ENCODE measurements at places on chromosomes 12 and 14.

GRCh38 chr12:104555648-104556047 is 98.9 kb downstream of the CHST11 start:
- no peak for DNase-seq

- no peak for DNase-seq
Measured at GRCh38 chr12:75848431-75848925, 183.1 kb downstream of the PHLDA1 start.

GRCh38 chr12:127991485-127991884 is 275.5 kb upstream of the TMEM132C start:
- no peak for DNase-seq

DNA sequence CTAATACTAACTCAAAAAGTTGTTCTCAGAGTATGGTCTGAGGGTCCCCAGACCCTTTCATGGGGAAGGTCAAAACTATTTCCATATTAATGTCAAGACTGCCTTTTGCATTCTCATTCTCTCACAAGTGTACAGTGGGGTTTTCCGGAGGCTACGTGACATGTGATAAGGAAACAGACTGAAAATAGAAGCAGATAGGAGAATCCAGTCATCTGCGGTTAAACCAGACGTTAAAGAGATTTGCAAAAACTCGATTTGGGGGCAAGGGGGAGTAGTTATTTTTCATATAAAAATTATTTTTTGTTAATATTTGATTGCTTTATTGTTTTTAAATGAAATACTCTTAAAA is 1.0 kb upstream of the NAP1L1 start:
- no peak for DNase-seq

GRCh38 chr12:5723711-5724252 is 221.3 kb downstream of the ANO2 start:
- no peak for DNase-seq
